Keratinocyte (primary cell): ENCODE measurements at places on chromosomes 3 and 15. TPM values are rescaled to one million over a fixed set of nuclear protein-coding genes. Genes with fewer than 3 reads are reported as not detected.
A peak's percentile ranks its signal among the peaks of the same experiment; 100 is the strongest.

- peak; percentile 19 for DNase-seq
These were observed 22.2 kb downstream of the FXR1 start for GRCh38 chr3:180934638-180935037.

DNA sequence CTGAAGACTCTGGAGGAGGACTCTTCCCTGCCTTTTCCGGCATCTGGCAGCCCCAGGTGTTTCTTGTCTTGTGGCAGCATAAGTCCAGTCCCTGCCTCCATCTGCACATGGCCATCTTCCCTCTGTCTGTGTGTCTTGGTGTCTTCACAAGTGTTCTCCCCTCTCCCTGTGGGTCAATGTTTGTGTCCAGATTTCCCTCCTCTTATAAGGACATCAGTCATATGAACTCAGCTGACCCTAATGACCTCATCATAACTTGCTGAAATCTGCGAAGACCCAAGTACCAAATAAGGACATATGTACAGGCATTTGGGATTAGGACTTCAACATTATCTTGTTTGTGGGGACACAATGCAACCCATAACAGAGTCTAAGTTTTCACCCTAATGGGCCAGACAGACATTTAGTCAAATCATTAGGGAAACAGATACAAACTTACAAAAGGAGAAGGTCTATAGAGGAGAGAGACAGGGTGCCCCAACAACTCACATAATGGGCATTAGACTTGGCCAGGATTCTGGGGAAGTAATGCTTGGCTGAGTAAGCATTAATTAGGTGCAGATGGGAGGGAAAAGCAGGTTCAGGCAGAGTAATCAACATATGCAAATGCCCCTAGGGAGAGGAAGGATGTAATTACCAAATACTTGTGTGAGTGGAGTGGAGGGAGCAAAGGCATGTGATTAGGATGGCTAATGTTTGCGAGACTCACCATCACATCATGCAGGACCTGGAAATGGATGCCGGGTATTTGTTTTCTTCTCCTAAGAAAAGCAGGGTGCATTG, 372.8 kb upstream of the TBL1XR1 start:
- no peak for DNase-seq

GRCh38 chr3:42022355-42022754, 60.5 kb upstream of the ULK4 start:
- no peak for DNase-seq

DNA sequence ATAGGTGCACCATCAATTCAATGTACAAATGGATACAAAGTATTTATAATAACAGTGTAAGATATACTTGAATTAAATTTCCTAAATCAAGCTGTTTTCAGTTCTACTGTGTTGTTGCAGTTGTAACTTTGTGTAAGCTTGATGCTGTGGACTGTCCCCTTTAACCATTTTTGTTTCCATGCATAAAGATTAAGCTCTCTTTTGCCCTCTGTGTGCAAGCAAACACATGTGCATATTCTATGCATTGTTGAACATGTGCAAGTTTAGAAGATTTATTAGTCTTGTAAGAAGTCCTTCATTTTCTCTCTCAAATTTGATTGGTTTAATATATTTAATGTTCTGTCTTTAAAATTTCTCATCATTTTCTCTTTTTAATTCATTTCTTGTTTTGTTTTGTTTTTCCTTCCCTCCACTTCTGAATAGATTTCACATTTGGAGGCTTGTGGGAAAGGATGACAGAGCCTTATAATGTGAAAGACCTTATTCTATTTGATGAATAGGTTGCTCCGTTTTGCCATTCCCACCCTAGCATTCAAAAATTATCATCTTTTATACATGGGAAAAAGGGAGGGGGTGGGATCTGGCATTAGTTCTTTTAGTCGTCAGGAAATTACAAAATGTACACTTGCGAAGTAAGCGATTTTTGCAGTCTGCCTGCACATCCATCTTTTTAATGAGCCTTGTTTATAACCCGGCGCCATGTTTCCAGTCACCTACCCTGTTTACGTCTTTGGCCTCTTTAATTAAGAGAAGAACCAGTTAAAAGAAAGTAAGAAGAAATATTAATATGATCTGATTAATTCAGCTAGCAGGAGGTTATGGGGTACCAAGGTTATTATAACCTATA, 961.5 kb upstream of the NR2F2 start:
- DNase-seq: no peak

- no peak for DNase-seq
These were observed 6.0 kb upstream of the TM2D3 start for GRCh38 chr15:101657968-101658784.

GRCh38 chr3:112881891-112882290, 35.2 kb upstream of the CD200R1L start:
- no peak for DNase-seq

GRCh38 chr3:197795200-197795599, 4.1 kb downstream of the LRCH3 start:
- DNase-seq: no peak

DNA sequence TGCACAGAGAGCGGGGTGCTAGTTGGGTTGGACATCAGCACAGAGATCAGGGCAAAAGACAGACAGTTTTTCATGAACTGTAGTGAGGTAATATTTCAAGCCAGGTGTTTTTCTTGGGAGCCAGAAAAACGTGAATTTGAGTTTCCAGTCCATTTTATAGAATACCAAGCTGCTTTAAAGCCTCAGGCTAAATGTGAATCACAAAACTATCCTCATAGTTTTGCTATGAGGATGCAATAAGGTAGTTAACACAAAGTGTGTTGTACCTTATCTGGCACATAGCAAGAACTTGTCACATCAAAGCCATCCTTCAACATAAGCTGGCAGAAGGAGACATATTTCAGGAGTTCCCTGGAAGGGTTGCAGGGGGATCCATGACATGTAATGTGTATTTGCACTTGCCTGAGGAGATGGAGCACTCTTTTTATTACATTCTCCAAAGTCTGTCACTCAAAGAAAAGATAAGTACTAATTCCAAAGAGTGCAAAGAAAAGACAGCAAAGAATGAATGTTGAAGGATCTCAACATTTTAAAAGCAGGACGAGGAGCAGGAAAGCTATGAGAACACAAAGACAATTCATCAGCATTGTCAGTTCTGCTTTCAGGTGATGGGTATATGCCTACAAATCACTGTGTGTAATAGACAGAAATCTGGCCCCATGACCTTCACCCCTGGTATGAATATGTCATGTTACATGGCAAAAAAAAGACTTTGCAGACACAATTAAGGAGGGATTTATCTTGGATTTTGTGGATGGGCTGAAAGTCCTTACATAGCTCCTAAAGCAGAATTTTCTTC, 1046.4 kb downstream of the NTRK3 start:
- peak; percentile 71 for DNase-seq

DNA sequence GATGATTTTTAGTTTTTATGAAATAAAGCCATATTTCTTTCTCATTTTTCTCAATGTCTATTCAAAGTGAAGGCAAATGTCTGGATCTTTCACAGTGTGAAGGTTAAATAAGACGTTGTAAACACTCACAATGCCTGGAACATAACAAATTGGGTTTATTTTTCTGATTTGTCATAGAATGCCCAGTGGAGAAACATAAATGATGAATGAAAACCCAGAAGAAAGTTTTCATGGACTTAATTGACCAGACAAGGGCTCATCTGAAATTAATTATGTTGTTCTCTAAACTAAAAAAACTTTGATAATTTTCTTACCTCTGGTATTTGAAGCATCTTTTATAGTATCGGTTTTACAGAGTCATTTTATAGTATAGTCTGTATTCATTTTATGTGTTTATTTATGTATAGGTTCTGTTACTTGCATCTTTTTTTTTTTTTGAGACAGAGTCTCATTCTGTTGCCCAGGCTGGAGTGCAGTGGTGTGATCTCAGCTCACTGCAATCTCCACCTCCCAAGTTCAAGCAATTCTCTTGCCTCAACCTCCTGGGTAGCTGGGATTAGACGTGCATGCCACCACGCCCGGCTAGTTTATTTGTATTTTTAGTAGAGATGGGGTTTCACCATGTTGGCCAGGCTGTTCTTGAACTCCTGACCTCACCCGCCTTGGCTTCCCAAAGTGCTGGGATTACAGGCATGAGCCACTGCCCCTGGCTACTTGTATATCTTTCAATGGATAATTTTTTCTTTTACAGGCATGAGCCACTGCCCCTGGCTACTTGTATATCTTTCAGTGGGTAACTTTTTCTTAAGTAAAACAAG, 15.1 kb upstream of the BNIP2 start:
- DNase-seq: no peak

The LRRK1 gene
- 5.9 to 8.4 TPM (median 6.2 TPM) in 3 replicates for polyA plus RNA-seq

The ARL14 gene
- polyA plus RNA-seq: 0.76 to 2.4 TPM (median 1.6 TPM) in 3 replicates

The RAP2B gene
- polyA plus RNA-seq: 17.0 to 20.1 TPM (median 19.7 TPM) in 3 replicates

The ZNF106 gene
- 13.0 to 24.6 TPM (median 17.8 TPM) in 3 replicates for polyA plus RNA-seq

The TP63 gene
- polyA plus RNA-seq: 183 to 225 TPM (median 214 TPM) in 3 replicates

The TTLL13 gene
- 0.05 to 0.09 TPM (median 0.07 TPM) in 3 replicates for polyA plus RNA-seq

The LMOD3 gene
- not detected in 3 replicates for polyA plus RNA-seq

The SEMA3F gene
- 72.8 to 115 TPM (median 102 TPM) in 3 replicates for polyA plus RNA-seq

The OXSM gene
- 17.8 to 31.6 TPM (median 28.0 TPM) in 3 replicates for polyA plus RNA-seq

The GOLGA8N gene
- 0.25 to 2.1 TPM (median 0.87 TPM) in 3 replicates for polyA plus RNA-seq
